ENCODE measurements at places on chromosomes 12 and 14. TPM values are rescaled to one million over a fixed set of nuclear protein-coding genes. Genes with fewer than 3 reads are reported as not detected.

SLC7A7 gene
- total RNA-seq = 3.1 TPM

DNA sequence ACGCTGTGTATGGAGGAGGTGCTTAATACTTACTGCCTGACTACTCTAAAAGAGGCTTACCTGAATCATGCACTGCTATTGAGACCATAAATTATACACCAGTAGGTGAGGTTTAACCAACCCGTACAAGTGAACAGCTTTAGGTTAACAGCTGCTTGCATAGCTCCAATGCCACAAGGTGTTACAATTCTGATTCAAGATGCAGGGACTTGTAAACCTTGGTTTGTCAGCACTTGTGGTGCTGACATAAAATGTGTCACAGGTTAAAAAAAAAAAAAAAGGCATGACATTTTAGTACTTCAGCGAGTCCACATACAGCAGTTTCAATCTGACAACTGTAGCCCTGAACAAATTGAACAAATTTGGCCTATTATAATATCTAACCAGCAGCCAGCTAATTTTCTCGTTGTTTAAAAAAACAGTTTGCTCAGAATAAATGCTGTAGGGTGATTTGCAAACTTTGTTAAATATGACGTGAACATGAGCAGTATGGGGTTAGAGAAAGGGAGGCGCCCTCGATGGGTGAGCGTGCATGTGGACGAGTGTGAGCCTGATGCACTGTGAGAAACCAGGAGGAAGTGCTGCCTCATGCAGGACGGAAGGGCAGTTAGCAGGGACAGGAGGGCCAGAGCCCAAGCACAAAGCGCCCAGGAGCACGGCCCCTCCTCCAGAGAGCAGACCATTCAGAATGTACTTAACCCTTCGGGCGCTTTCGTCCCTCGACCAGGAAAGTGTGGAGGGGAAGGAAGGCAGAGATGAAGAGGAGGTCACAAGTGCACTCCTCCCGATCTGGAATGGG, 44.7 kb downstream of the TCHP start:
- no peak for DNase-seq

DNA sequence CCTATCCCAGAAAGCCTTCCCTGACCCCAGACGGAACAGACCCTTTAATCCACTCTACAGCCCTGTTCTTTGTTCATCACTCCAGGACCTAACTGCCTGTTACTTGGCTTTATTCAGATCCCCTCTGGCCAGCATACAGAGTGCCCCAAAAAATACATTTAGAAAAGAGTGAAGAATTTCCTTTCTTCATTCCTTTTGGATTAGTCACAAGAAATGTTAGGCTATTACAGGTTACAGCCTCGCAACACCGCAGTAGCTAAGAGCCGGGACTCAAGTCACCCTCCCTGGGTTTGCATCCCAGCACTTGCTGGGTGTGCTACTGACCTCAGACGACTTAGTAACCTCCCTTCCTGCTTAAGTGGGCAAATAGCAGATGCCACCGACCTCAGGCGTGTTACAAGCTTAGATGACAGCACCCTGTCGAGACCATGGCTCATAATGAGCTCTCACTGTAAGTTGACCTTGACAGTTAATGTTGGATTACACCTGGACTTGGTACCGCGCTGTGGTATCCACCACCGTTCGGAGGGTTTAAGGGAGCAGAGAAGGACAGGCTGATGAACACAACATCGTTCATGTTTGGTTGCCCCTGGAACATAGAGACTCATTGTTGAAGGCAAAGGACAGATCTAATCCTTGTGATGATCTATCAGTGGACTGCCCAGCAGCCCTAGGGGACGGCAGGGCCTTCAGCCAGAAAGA, 12.9 kb downstream of the GLRX5 start:
- DNase-seq = no peak

- DNase-seq = no peak
Measured at GRCh38 chr14:34328178-34328577, 133.9 kb downstream of the SPTSSA start.

All from T-helper 17 cell (primary cell).